ENCODE measurements at places on chromosomes 16 and 17.

- no peak for DNase-seq
These were observed 240.3 kb upstream of the IRX3 start for GRCh38 chr16:54526916-54527315.

DNA sequence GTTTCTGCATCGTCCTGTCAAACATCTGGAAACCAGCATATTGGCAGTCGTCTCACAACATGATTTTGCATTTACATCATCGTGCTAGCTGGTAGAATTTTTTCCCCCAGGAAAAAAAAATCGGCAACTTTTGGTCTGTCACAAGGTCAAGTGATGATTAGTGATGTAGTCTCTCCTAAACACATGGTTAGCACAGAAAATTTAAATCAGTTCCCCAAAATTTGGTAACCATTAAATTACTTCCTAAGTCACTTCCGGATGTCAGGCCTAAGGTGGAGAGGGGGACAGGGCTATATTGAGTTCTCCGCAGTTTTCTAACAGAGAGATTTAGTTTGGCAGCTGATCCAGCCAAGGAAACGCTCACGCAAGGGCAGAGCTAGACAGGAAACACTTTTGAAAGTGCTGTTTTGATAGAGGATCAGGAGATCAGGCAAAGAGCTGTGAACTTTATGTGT lies 271.0 kb upstream of the TBX2 start:
- no peak for DNase-seq

DNA sequence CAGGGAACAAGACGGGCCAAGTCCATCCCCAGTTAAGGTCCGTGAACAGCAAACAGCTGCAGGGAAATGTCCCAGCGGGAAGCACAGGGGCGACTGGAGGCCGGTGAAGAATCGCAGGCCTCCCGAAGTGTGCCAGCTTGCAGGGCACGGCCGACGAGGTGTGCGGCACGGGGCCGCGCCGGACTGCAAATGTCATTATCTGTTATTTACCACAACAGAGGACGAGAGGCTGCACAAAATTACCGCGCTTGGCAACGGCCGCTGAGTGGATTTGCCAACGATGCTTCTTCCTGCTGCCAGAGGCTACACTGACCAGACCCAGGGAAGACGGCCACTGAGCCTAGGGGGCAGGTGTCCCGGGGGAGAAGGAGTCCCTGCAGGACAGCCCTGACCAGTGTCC lies 53.1 kb downstream of the RPH3AL start:
- no peak for DNase-seq

GRCh38 chr17:39763051-39763820 lies 25.5 kb downstream of the GRB7 start:
- no peak for DNase-seq
